Activated CD4-positive, alpha-beta T cell treated with anti-CD3 and anti-CD28 coated beads for 36 hours (primary cell): ENCODE measurements at places on chromosomes 3 and 15.

DNA sequence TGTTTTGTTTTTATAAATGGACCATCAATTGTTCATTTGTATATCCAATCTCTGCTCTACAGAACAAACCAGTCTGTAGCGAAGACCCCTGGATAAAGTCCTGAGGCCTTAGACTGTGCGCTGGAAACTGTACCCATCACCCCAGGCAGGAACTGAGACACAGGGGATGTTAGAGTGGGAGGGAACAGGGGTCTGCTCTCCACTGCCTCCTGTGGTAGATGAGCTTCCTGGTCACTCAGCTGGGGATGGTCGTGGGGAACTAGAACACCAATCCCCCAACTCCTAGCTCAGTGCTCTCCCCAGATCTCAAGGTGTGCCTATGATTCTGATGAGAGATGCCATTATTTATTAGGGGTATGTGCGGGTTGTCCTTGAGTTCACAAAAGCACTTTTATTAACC lies 340.2 kb upstream of the IGF1R start:
- H3K27me3 ChIP-seq: peaks cover 11% of the 10 kb centered on the region
- H3K4me3 ChIP-seq: no peak overlapping the region
- H3K36me3 ChIP-seq: no peaks in the 10 kb centered on the region
- H3K4me1 ChIP-seq: peaks cover 4% of the 10 kb centered on the region

DNA sequence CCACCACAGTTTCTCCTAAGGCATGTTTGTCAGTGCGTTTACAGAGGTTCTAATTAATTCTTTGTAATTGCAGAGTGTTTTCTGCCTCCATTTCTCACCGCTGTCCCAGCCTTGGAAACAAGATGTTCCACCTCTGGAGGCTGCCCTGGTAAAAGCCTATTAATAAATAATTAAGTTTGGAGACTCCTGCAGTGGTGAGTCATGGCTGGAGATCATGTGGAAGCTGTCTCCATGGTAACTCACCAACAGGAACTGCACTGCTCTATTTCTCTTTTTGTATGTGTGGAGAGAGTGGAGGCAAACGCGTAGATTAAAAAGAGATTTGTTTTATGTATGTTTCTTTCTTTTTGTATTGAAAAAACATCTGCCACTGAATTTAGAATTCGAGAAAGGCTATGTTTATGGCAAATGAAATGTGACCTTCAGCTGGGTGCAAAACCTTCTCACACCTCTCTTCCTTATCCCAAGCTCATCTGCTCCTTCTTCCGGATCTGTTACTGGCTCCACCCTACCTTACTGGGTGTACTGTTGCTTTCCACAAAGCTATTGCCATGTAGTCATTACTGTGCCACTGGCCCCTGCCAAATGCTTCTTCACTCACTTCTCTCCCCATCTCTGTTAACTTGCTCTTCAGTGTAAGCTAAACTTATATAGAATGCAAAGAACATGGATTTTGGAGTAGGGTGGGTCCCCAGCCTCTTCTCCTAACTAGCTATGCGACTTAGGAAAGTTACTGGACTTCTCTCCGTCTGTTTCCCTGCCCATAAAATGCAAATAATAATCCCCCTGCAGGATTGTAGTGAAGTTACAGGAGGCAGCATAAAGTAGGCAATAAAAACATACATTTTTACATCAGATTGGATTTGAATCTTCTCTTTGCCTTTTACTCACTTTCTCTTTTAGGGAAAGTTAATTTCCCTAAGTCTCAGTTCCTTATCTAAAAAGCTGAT lies 778.5 kb downstream of the NTRK3 start:
- H3K27me3 ChIP-seq: peaks cover 5% of the 10 kb centered on the region
- no peak for DNase-seq
- H3K4me1 ChIP-seq: no peaks in the 10 kb centered on the region
- H3K27ac ChIP-seq: no peak overlapping the region
- H3K36me3 ChIP-seq: no peaks in the 10 kb centered on the region
- H3K4me3 ChIP-seq: no peak overlapping the region

DNA sequence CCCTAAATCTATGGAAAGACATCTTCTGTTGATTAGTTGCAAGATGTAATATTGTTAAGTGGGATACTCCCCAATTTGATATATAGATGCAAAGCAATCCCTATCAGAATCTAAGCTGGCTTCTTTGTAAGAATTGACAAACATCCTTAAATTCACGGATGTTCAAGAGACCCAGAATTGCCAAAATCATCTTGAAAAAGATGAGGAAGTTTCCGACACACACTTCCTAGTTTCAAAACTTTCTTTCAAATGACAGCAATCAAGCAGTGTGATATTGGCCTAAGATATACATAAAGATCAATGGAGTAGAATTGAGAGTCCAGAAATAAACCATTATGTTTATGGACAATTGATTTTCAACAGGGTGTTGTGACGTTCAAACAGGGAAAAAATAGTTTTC lies 383.6 kb downstream of the LPP start:
- H3K4me1 ChIP-seq: no peaks in the 10 kb centered on the region
- no peaks in the 10 kb centered on the region for H3K36me3 ChIP-seq
- H3K27me3 ChIP-seq: no peaks in the 10 kb centered on the region
- H3K27ac ChIP-seq: no peak overlapping the region

DNA sequence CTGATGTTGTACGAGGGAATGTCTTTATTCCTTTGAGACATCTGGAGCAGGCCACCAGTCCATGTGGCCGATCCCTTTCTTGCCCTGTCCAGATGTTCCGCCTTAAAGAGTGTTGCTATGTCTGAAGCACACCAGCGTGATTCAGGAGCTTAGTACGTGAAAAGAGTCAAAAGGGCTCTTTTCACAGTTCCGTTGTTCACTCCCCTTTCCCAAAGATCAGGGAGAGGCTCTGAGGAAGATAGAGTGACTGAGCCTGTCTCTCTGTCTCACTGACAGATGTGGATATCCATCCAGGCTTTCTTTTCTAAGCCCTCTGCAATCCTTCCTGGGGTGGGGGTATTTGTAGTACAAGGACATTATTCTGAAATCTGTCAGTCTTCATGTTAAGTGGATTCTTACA lies 262.5 kb upstream of the LRTM1 start:
- no peak for DNase-seq
- no peak overlapping the region for H3K27ac ChIP-seq
- no peaks in the 10 kb centered on the region for H3K36me3 ChIP-seq
- no peaks in the 10 kb centered on the region for H3K27me3 ChIP-seq
- no peaks in the 10 kb centered on the region for H3K4me1 ChIP-seq

DNA sequence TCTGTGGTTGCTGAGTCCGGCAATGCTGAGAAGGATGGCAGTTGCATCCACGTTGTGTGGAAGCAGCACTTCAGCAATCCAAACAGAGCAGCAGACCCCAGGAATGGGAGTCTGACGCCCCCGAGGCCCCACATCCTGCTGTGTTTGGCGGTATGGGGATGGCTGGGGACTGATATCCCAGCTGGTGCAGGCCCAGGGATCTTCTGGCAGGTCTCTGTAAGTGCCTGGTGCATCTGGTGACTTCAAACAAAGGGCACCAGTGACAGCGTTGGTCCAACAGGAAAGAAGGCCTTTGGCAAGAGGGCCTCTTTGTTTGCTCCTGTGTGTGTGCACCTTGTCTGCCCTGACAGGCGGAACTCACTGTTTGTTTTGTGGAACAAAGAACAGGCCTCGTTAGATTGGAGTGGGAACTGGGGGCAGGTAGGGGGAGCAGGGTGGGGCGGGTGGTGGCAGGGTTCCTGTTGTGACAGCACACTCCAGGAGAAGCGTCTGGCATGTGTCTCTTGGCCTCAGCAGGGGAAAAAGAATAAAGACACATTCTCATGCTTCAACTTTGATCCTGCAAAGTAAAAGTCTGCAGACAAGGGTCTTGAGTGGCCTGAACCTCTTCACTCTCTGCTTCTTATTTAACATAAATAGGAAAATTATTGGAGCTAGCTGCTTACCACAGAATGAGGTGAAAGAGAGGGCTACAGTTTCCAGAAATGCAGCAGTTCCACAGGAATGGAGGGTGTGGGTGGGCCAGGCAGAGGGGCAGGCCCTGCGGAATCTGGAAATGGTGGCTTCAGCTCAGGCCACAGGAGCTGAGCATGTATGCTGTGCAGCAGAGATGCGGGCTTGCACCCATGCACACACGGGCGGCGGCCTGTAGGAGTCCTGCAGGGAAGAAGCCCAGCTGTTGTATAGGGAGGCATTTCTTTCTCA lies 94.5 kb upstream of the MYZAP start:
- H3K4me3 ChIP-seq: no peak overlapping the region
- no peaks in the 10 kb centered on the region for H3K36me3 ChIP-seq
- H3K27me3 ChIP-seq: no peaks in the 10 kb centered on the region

GRCh38 chr3:81676706-81677456 lies 84.6 kb downstream of the GBE1 start:
- no peaks in the 10 kb centered on the region for H3K4me1 ChIP-seq
- H3K27ac ChIP-seq: no peak overlapping the region
- H3K36me3 ChIP-seq: peaks cover 2% of the 10 kb centered on the region
- H3K4me3 ChIP-seq: no peak overlapping the region

GRCh38 chr15:90881978-90882721 lies 2.2 kb upstream of the FES start:
- peaks cover 12% of the 10 kb centered on the region for H3K4me1 ChIP-seq
- peaks cover 38% of the 10 kb centered on the region for H3K36me3 ChIP-seq
- H3K27me3 ChIP-seq: peaks cover 3% of the 10 kb centered on the region
- no peak overlapping the region for H3K4me3 ChIP-seq

DNA sequence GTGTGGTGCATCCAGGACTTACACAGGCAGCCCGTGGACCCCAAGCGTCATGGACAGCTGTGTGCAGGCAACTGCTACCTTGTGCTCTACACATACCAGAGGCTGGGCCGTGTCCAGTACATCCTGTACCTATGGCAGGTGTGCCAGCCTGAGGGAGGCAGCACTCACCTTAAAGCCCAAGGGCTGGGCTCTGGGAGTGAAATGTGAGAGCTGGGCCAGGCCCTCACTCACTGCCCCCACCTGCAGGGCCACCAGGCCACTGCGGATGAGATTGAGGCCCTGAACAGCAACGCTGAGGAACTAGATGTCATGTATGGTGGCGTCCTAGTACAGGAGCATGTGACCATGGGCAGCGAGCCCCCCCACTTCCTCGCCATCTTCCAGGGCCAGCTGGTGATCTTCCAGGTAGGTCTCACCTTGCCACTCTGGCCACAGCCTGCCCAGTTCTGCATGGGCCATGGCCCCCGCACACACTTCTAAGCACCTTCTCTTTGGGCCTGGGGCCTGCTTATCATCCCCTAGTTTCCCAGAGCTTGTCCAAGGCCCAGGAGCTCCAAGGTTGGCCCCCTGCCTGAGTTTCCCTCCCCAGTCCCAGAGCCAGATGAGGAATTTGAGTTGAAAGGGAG lies 11.0 kb downstream of the VILL start:
- H3K36me3 ChIP-seq: peaks cover 20% of the 10 kb centered on the region
- no peak overlapping the region for H3K27ac ChIP-seq
- no peak for DNase-seq
- H3K4me3 ChIP-seq: no peak overlapping the region
- H3K4me1 ChIP-seq: peaks cover 28% of the 10 kb centered on the region

GRCh38 chr3:71241246-71241901 lies 342.2 kb downstream of the FOXP1 start:
- no peaks in the 10 kb centered on the region for H3K27me3 ChIP-seq
- no peak overlapping the region for H3K27ac ChIP-seq
- H3K36me3 ChIP-seq: peaks cover 14% of the 10 kb centered on the region
- peaks cover 52% of the 10 kb centered on the region for H3K4me1 ChIP-seq
- H3K4me3 ChIP-seq: no peak overlapping the region
